ENCODE measurements at places on chromosomes 6 and 20.

- DNase-seq, result no peak
Observed at GRCh38 chr6:165661664-165662025, 1.4 kb downstream of the PDE10A start.

GRCh38 chr6:5034328-5034727, 30.5 kb upstream of the RPP40 start:
- peak; percentile 95 for DNase-seq

GRCh38 chr20:35206802-35207201, 19.7 kb upstream of the MMP24 start:
- no peak for DNase-seq

DNA sequence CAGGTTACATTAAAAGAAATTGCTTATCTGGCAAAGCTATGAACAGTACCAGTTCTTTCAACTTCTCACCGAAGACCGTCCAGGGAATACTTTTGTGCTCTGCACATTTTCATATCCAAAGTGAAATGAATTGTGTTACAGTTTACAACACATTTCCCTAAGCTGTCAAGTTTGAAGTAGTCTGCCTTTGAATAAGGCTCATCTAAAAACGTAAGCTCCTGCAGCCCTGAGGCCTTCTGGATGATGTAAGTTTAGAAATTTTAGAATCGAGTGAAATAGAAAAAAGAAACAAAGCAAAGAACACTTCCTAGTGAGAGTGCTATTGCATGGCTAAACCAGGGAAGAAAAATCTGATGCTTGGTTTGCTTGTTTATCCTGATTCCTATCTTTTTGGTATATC, 653.8 kb downstream of the MMUT start:
- DNase-seq, result no peak

GRCh38 chr6:75285283-75285639, 669 bp upstream of the TMEM30A start:
- peak; percentile 80 for DNase-seq

- no peak for DNase-seq
Observed at GRCh38 chr20:16580147-16580546, 6.9 kb upstream of the KIF16B start.

DNA sequence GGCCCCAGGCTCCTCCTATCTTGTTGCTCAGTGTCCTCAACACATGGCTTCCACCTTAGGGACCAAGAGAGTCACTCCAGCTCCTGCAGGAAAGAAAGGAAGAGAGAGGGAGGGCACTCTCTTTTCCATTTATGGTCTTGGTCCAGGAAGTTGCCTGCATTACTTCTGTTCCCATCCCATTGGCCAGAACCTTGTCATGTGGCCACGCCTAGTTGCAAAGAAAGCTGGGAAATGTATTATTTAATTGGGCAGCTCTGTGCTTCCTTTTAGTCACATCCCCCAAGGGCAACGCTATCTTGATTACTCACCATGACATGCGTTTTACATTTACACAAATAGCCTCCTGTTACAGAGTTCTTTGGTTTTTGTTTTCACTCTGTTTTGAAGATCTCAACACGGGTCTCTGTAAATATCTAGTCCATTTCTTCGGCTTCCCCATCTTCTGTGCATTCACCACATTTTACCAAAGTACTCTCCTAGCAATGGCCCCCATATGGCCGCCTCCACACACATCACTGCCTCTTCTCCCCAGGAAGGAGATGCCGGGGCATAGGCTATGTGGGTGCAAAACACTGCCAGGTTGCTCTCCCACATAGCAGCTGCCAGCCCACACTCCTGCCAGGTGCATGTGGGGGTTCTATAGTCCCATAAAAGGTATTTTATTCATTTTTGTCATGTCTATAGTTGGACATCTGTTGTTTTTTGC, 35.7 kb upstream of the ZMYND8 start:
- peak; percentile 85 for DNase-seq

GRCh38 chr6:140050101-140050995, 675.9 kb upstream of the CITED2 start:
- DNase-seq, result no peak

DNA sequence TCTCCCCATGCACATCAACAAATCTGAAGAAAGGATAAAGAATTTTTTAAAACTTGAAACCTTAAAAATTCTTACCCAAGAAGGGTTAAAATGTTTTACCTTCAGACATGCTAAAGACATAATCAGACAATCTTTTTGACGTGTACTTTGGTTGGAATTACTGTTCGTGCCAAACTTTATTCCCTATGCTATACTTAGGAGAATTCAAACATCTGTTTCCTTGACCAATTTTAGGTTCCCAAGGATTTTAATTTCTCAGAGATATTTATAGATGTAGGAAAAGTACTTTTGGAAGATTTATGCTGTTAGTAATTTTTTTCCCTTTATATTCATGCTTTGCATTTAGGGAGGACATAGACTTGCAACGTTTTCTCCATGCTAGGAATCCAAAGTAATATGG, 108.4 kb downstream of the AFG1L start:
- DNase-seq, result no peak

- DNase-seq, result no peak
Observed at GRCh38 chr6:160810238-160810637, 108.2 kb downstream of the PLG start.

- peak; percentile 88 for DNase-seq
Observed at GRCh38 chr6:144343701-144344428, 58.7 kb downstream of the UTRN start.

- DNase-seq, result peak; percentile 82
Observed at GRCh38 chr6:138455746-138456400, 43.4 kb downstream of the NHSL1 start.

GRCh38 chr6:21946298-21946783, 350.5 kb downstream of the PRL start:
- DNase-seq, result no peak

DNA sequence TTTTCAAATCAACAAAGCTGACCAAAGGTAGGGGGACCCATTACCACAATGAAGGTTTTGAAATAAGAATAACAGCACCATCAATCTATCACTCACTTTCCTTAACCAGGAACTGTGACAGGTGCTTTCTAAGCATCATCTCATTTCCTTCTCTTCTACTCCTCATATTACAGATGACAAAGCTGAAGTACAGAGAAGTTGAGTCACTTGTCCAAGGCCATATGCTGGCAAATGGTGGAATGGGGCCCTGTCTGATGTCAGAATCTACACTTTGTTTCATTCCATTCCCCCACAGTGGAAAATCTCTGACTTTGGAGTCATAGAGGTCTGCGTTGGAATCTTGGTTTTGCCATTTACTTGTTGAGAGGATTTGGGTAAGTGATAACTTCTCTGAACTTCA, 222.5 kb upstream of the LRFN2 start:
- DNase-seq, result no peak

DNA sequence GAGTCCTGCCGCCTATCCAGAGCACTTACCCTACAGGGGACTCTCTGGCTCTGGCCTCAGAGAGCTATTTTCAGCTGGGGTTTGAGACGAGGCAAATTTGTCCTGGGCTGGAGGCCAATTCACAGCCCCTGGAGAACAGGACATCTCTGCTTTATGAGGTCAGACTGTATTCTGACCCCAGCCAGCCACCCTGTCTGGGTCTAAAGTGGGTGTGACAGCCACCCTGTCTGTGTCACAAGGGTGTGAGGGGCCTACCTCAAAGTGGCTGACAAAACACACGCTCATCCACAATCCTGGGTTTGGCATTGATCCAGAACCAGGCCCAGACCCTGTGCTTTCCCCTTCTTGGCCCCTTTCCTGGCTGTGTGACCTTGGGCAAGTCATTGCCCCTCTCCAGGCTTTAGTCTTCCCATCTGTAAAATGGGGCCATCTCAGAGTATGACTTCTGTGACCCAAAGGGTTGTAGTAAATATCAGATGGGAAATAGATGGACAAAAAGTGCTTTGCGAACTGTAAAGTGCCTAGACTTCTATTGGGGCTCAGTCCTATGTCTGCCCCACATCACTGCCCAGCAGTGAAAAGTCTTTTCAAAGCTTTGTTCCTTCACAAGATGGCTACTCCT, 44.1 kb upstream of the TGM2 start:
- no peak for DNase-seq

- DNase-seq, result no peak
Observed at GRCh38 chr6:12277386-12277785, 12.8 kb upstream of the EDN1 start.

- no peak for DNase-seq
Observed at GRCh38 chr6:18209539-18210197, 54.4 kb downstream of the KDM1B start.

DNA sequence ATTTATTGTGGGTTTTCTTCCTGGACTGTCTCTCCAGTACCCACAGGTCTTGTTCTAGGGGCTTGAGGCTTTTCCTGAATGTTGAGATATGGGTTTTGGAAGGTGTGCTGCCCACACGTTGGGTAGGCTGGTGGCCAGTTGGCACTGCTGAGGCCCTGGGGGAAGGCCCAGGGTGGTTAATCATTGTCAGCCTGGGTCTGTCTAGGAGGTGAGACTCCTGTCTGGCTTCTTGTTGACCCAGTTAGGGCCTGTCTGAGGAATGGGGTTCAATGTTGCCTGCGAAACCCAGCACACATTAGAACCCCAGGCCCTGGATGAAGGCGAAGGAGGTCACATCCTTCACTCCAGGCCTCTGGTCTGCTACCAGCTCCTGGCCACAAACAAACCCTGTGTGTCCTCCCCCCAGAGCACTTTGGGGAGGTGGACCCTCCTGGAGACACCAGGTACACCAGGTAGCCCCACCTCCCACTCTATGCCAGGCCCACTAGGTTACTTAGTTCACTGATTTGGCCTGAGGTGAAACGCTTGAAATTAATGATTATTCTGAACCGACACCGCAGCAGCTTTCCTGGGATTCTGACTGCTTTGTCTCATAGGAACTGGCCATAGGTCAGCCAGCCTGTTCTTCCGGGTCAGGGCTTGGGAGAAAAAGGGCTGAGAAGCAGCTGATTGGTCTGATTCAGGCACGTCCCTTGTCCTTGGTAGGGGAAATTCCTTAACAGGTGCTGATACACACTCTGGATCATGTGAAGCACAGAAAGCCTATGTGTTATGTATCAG, 15.2 kb downstream of the DNMT3B start:
- no peak for DNase-seq

DNA sequence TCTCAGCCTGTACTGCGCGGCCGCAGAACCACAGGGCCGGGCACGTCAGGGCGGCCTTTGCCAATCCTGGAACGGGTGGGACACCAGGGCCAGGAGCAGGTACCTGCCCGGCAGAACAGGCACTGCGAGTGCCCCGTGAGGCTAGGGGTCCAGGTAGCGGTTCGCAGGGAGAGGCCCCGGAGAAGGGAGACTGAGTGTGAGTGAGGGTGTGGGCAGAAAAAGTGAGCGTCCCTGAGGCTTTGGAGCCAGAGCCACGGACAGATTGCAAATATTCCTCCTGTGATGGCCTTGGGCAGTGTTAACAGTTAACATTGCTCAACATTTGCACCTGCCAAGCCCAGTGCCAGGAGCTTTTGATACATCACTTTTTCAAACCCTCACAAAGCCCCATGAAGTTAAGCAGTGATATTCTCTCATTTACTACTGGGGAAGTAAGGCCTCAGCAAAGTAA, 491 bp downstream of the GNMT start:
- DNase-seq, result no peak

- peak; percentile 39 for DNase-seq
Observed at GRCh38 chr6:50791900-50792508, 26.7 kb upstream of the TFAP2B start.

DNA sequence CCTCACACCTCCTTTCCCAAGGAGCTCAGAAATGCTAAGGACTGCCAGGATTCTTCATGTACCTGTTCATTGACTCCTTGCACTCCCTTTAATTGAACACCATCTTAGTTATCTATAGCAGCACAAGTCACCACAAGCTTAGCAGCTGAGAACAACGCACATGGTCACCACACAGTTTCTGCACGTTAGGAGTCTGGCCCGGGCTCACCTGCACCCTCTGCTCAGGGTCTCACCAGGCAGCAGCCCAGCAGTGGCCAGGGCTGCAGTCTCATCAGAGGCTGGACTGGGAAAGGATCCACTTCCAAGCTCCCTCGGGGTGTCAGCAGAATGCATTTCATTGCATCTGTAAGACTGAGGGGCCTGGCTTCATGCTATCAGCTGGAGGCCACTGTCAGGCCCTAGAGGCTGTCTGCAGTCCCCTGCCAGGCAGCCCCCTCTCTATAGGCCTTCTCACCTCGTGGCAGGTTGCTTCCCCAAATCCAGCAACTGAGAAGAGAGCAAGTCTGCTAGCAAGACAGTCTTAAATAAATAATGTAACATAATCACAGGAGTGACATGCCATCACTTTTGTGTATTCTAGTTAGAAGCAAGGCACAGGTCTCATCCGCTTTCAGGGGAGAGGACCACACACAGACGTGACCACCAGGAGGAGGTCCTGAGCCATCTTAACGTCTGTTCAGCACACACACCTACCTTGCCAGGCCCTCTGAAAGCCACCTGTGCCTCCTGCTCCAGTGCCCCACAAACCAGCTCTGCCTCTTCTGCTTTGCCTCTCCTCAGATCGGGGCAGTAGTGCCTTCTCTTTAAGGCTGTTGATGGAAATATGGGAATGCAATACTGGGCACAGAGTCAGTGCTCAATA, 165.2 kb upstream of the CST7 start:
- peak; percentile 46 for DNase-seq

- DNase-seq, result no peak
Observed at GRCh38 chr6:155325700-155326516, 11.6 kb upstream of the TFB1M start.

- DNase-seq, result no peak
Observed at GRCh38 chr6:157587127-157587926, 206.3 kb downstream of the ZDHHC14 start.

GRCh38 chr20:38833857-38834164, 28.3 kb downstream of the PPP1R16B start:
- no peak for DNase-seq

DNA sequence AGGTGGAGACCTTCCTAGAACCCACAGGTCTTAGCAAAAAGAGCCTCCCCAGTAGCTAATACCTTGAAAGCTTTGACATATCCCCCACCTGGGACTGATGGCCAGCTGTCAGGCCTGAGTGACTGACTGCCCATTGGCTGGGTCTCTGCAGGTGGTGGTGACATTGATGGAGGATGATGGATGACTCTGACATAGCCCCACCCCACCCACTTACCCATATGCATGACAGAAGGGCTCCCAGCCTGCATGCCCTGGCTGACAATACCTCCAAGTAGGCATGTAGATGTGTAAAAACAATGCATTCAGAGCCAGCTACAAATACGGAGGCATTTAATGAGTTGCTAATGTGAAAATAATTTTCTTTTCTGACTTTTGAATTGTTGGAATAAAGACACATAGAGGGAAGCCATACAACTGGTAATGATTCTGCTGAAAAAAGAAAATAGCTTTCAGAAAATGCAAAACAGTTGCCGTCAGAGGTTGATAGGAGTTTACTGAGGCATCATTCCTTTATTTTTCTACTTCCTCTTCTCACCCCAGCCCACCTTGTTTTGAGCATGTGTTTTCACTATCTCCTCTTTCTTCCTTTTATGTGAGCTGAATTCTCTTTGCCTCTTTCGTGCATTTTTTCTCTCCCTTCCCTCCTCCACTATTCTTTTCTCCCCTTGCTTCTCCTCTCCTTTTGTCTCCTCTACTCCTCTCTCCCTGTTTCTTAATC, 70.6 kb downstream of the OLIG3 start:
- no peak for DNase-seq

- no peak for DNase-seq
Observed at GRCh38 chr6:32607263-32607987, 17.8 kb upstream of the HLA-DRB1 start.
